HS-27A (cell line): ENCODE measurements at places on chromosomes 5 and 9.

GRCh38 chr5:76704131-76704663 lies 11.7 kb upstream of the F2R start:
- DNase-seq: no peak

DNA sequence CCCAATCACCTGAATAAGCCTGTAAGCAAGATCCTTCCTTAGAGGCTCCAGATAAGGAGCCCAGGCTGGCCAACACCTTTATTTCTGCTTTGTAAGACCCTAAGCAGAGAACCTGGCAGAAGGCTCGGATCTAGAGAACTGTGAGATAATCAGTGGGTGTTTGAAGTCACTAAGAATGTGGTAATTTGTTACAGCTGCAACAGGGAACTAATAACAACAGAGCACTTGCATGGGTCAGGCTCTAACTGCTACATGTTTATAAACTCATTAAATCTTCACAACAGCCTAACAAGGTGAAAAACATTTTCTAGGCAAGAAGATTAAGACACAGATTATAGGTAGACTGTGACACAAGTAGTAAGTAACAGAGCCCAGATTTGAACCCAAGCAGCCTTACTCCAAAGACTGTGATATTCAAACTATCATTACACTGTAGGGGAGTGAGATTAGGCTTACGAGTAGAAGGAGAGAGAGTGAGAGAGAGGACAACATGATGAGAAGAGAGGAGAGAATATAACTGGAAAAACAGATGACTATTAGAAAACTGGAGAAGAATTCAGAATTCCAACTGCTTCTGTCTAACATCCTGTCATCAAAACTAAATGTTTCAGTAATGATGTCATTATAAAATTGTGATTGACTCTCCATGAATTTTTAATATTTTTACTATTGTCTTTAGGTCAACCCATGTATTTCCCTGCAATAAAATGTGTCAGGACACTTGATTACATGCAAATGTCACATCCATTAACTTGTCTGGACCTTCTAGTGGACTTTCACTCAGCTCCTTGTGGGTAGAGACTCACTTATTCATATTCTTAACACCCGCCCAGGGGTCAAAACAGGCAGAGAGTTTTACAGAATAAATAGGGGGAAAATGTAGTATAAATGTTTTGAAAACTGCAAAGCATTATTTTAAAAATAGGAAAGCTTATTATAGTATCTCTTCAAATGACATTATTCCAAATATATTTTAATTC lies 290.9 kb upstream of the RGMB start:
- no peak for DNase-seq

GRCh38 chr9:7234144-7234543 lies 476.4 kb downstream of the KDM4C start:
- DNase-seq: no peak

GRCh38 chr5:104606258-104606829 lies 1043.8 kb upstream of the NUDT12 start:
- DNase-seq: no peak

- no peak for DNase-seq
Observed at GRCh38 chr5:2656206-2656605, 95.3 kb downstream of the IRX2 start.

DNA sequence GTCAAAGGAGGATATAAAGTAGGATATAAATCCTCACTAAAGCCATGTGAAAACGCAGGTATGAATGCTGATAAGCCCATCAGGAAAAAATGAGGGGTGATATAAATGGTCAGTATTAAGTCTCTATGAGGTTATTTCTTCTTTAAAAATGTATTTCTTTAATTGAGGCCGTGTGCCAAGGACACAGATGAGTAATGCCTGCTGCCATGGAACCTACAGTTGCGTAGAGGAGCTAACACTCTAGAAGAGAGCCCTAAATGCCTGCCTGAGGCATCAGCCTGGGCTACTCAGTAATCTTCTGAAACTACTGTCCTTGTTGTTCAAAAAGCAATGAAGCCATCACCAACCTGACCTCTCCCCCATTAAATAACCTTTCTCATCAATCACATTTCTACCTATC lies 84.9 kb downstream of the KLHL3 start:
- no peak for DNase-seq

- no peak for DNase-seq
Observed at GRCh38 chr5:43208658-43209057, 16.6 kb downstream of the NIM1K start.

DNA sequence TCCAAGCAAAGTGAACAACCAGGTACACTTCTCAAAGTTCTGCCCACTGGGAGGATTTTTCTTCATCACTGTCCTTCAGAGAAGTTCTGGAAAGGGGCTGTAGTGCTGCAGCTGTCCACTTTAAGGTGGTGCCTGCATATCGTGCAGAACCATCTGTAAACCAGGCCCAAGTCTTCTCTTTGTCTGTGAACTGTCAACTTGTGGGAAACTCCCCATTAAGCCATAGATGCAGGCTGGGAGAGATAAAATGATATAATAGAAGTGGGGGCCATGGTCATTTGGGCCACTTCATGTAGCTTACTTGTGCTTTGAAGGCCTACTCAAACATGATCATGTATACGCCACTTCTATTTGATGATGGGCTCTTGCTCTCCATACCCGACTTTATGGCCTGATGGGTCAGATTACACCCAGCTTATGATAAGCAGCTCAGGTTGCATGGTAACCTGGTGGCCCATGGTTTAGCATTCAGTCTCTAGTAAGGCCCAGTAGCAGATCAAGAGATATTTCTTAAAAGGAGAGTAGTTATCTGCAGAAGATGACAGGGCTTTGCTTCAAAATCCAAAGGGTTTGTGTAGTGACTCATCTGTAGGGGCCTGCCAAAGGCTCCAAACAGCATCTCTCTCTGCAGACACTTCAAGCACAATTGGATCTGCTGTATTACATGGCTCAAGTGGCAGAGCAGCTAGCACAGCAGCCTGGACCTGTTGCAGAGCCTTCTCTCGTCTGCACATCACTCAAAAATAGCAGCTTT lies 15.7 kb upstream of the BTF3 start:
- DNase-seq: no peak

GRCh38 chr9:112831281-112831851 lies 59.3 kb downstream of the SLC46A2 start:
- no peak for DNase-seq

GRCh38 chr5:132044207-132044606 lies 16.2 kb upstream of the IL3 start:
- no peak for DNase-seq

- DNase-seq: no peak
Observed at GRCh38 chr9:91179237-91180138, 182.2 kb downstream of the AUH start.

DNA sequence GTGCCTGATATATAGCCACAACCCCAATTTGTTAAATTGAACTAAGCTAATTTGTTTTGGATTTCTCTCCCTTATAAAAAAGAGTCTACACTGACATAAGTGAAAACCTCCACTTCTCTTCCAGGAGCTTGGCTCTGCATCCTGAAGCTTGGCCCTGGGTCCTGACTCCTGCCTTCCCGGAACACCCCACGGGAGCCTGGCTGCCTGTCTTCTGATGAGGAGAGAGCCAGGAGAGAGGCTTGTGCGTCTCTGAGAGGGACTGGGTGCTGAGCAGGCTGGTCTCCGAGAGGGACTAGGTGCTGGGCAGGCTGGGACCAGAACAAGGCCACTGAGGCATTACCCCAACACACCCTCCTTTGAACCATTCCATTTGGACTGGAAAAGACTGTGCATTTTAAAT lies 6.5 kb upstream of the PTGES start:
- DNase-seq: no peak

GRCh38 chr5:96615223-96615622 lies 47.0 kb upstream of the CAST start:
- no peak for DNase-seq

GRCh38 chr9:36731068-36731956 lies 158.6 kb downstream of the MELK start:
- no peak for DNase-seq

GRCh38 chr5:150219142-150219541 lies 29.3 kb downstream of the SLC6A7 start:
- no peak for DNase-seq

- DNase-seq: no peak
Observed at GRCh38 chr5:159478950-159479349, 148.7 kb upstream of the IL12B start.

- no peak for DNase-seq
Observed at GRCh38 chr5:53373451-53374158, 106.8 kb upstream of the FST start.

DNA sequence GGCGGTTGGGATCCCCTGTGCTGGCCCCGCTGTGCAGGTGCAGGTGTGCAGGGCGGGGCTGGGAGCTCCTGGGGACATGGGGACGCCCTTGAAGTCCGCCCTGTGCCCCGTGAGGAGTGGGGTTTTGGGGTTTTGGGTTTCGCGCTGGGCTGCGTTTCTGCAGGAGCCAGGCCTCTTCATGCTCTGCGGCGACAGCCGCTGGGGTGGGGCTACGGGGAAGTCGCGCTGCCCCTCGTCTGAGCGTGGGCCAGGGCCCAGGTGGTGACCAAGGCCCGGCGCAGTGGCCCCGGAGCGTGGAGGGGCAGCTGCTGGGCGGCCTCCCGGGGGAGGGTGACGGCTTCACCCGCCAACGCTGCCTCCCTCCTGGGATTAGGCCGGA lies 47.8 kb upstream of the IRX4 start:
- DNase-seq: no peak

GRCh38 chr5:77867194-77867691 lies 91.1 kb upstream of the TBCA start:
- no peak for DNase-seq

DNA sequence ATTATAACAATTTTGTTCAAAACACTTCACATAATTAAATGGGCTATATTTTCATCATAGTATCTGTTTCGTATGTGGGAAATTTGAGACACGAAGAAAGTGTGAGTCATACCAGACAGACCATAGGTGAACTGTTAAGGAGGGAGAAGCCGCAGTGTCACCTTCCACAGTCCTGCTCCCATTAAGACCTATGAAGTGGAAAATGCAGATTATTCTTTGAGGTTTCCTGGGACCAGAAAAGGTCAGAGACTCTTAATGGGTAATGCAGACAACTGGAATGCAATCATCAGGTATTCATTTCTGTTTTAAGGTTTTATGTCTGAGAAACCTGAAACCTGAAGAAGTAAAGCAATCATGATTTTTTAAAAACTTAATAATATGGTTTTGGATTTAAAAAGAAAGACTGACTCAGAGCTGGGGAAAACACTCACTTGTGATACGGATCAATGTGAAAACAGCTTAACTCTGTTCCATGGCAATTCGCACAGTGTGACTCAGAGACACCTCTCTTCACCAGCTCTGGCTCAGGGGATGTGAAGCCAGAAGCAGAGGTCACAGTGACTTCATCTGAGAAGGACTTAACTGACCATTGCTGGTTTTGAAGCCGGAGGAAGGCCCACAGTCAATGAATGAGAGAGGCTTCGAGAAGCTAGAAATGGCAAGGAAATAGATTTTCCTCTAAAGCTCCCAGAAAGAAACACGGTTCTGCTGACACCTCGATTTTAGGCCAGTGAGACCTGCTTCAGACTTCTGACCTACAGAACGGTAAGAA lies 17.2 kb upstream of the GCNT1 start:
- peak; percentile 29 for DNase-seq

DNA sequence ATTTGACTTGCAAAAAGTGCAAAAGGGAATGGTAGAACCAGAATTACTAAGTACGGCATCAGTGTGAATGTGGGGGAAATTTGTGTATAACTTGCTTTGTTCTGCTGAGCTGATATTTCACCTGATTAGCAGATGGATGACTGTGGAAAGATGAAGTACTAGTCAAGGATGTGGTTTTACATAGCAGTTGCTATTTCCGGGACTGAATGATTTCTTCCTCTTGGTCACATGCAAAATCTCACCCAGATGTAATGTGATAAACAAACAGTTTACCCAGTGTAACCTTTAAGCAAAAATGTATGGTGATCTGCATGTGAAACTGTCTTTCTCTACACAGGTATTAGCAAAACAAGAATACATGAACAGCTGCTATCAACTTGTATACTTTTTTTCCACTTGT lies 46.1 kb downstream of the DCP2 start:
- DNase-seq: no peak

DNA sequence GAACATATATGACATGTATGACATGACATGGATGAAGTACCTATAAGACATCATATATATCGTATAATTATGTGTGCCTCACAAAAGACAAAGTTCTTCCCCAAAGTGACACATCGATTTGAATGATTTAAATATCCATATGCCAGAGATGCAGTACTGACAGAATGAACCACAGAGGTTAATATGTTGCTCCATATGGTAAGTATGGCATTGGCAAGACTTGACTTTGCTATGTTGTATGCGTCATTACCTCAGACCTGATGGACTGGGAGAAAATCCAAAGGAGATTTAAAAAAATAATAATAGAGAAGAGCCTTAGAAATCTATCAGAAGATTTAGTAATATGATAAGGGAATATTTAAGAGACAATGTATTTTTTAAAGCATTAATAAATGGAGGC lies 263.2 kb downstream of the PJA2 start:
- no peak for DNase-seq

- DNase-seq: no peak
Observed at GRCh38 chr9:85246541-85246940, 495.2 kb downstream of the AGTPBP1 start.

GRCh38 chr5:143111799-143112198 lies 291.7 kb downstream of the NR3C1 start:
- DNase-seq: no peak

DNA sequence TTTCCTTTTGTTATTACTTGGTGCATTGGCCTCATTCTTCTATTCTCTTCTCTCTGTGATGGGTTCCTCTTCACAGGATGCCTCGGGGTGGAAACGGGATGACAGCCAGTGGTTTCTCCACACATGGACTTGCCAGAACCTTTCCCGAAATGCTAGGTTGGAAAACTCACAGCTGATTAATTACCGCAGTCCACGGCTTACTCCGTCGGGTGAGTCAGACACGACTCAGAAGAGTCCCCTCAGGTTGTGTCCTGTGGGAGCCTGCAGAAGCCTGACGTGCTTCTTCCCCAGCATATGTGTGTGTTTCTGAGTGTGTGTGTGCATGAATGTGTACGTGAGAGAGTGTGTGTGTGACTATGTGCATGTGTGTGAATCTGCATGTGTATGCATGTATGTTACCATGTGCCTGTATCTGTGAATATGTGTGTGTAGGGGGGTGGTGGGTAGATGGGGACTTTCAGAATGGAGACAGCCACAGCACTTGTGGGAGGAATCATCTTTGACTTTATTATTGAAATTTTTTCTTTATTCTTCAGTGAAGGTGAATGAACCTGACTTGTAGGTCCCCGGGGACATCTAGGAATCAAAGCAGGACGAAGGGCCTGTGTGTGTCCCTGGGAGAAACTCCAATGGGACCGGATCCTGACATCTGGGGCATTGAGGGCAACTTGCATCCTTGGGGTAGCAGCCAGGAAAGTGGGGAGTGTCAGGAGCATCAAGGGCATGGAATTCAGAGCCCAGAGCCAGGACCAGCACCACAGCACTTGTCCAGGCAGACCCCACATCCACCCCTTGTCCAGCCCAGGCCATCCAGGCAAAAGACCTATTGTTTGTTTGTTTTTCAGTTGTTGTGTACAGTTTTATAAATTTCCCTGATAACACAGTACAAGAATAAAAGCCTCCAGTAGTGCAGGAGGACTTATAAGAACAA lies 21.9 kb upstream of the MED10 start:
- no peak for DNase-seq
